ENCODE measurements at places on chromosomes 11 and 22. TPM values are rescaled to one million over a fixed set of nuclear protein-coding genes. Genes with fewer than 3 reads are reported as not detected.
A peak's percentile ranks its signal among the peaks of the same experiment; 100 is the strongest.

DNA sequence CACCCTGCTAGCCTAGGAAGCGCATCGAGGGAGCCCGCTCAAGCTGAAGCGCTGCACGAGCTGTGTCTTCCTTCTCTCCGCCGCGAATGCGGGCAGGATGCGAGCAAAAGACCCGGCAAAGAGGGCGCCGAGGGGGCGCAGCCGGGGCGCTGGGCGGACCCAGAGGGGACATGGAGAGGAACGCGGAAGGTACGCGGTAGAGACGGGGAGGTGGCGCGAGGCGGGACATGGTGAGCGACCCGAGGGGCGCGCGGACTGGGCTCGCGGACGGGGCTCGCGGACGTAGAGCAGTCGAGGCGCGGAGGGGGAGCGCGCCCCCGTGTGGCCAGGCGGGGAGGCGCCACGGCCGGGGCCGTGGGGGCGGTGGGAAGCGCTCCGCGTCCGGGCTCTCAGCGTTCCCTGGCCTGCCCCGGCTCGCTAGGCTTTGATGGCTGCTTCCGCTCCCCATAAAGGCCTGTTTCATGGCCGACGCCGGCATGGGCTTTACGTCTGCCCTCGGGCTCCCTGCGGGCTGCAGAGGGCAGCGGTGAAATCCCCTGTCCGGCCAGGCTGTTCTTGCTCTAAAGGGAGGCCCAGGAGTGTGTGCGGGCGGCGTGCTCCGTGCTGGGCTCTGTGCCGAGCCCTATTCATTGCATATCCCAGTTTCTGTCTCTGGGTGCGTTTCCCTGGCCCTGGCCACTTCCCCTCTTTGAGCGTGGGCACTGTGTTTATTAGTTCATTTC, 31.2 kb upstream of the TRIM29 start:
- DNase-seq = peak; percentile 80

GRCh38 chr22:50086526-50086925, 1.3 kb upstream of the MLC1 start:
- no peak for DNase-seq

The DYNC2H1 gene
- total RNA-seq = 5.7 TPM

DNA sequence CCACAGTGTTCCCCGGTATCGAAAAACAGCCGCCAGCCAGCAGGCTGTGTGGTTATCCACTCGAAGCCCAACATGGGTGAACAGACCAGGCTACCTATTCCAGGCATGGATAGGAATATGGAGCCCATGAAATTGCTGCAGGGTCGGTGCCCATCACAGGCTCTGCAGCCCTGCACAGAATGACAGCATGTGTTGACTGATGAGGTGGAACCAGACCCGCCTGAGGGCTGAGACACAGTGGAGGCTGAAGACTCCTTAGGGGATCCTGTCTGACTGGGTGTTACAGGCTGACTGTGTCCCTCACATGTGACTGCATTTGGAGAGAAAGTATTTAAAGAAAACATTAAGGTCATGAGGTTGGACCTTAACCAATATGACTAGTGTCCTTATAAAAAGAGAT, 6.2 kb upstream of the YPEL1 start:
- no peak for DNase-seq

The SULT4A1 gene
- not detected for total RNA-seq

- no peak for DNase-seq
Measured at GRCh38 chr22:42872821-42873220, 15.7 kb upstream of the ARFGAP3 start.

The ACRV1 gene
- not detected for total RNA-seq

GRCh38 chr22:35915477-35916013, 113.1 kb downstream of the RBFOX2 start:
- peak; percentile 29 for DNase-seq

GRCh38 chr11:19844806-19845205, 132.2 kb downstream of the NAV2 start:
- peak; percentile 37 for DNase-seq

GRCh38 chr11:105673089-105673488, 63.2 kb downstream of the GRIA4 start:
- DNase-seq = peak; percentile 77

DNA sequence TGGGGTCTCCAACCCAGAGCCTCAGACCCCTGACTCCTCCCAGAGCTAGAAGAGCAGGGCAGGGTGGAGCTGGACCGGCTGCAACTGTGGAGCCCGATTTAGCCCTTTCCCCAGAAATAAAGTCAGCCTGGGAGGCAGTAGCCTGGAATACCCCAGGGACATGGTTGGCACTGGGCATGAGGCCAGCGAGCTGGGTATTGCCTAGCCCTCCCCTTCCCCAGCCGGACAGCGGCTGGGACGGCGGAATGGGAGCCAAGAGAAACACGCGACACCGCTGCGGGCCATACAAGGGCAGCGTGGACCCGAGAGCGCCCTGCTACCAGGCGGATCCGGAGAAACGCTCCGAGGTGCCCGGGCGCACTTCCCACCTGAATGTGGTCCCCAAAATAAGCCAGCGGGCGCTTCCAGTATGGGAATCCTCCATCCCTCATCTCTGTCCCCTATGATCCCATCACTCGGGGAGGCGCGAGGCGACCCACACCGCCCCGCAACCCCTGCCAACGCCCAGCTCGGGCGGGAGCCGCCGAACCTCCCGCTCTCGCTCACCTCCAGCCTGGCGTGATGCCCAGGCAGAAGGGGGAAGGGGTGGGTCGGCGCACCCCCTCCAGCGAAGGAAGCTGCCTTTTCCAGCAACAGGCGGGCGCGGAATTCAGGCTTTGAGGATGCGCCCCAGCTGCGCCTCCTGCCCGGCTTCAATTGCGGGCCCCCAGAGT, 758 bp downstream of the MCAM start:
- peak; percentile 52 for DNase-seq

- no peak for DNase-seq
Measured at GRCh38 chr11:89736566-89736965, 26.5 kb downstream of the TRIM77 start.

The NUCB2 gene
- total RNA-seq = 77.1 TPM

The TBX10 gene
- total RNA-seq = not detected

The TBX1 gene
- total RNA-seq = 69.6 TPM

DNA sequence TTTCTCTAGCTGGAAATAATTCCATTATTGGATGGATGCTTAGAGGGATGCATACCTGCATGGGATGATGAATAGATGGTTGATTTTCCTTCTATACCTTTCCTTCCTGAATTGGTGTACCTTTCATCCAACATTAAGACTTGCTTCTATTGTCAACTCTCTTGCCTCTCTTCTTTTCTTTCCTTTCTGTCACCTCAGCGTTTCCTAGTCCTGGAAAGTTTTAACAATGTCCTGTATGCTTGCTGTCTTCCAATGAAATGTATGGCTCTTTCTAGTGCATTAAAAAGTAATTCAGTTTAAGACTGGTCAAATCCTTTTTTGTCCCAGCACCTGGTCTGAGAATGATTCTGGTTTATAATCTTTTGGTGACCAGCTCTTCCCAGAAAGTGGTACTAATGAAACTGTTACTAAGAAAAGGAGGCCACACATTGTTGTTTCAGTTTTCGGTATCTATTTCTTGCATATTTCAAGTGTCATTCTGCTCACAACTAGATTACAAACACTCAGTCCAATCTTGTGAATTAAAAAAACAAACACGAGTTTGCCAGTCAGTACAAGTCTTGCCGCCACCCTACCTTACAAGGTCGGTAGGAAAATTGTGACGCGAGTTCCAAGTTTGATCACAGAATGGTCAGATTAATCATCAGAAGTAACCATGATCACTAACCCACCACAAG, 8.0 kb downstream of the POU2AF1 start:
- DNase-seq = no peak

DNA sequence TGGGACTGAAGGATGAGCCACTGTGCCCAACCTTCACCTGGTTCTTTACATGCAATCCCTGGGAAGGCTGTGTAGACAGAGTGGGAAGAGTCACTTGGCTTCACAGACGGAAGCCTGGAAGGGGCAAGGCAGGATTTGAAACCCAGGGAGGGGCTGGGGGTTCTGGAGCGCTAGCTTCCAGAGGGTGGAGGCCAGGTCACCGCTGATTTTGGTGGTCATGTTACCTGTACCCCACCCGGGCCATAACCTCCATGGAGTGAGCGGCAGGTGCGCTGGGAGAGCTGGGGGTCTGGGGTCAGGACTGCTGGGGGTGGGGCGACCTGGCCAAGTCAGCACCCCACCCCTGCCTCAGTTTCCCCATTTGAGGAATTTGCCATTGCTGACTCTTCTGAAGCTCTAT, 38.3 kb downstream of the PDGFB start:
- no peak for DNase-seq

- DNase-seq = no peak
Measured at GRCh38 chr11:59259867-59260475, 47.2 kb upstream of the MPEG1 start.

- no peak for DNase-seq
Measured at GRCh38 chr11:28495333-28495732, 387.1 kb downstream of the METTL15 start.

DNA sequence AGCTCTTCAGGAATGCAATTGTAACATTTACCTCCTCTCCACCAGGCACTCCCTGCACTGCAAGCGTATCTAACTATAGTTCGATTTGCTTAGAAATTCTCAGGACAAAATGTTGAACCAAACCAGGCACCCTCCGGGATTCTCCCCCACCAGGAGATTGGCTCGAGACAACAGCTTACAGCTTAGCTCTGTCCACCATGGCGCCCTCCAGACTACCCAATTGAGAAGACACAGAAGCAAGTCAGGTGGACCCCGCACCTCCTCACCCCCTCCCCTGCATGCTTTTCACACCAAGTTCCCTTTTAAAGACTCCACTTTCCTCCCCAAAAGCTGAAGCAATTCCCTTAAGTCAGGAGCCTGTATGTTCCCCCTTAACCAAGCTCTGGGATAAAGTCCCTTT, 34.7 kb upstream of the RFPL3 start:
- no peak for DNase-seq

DNA sequence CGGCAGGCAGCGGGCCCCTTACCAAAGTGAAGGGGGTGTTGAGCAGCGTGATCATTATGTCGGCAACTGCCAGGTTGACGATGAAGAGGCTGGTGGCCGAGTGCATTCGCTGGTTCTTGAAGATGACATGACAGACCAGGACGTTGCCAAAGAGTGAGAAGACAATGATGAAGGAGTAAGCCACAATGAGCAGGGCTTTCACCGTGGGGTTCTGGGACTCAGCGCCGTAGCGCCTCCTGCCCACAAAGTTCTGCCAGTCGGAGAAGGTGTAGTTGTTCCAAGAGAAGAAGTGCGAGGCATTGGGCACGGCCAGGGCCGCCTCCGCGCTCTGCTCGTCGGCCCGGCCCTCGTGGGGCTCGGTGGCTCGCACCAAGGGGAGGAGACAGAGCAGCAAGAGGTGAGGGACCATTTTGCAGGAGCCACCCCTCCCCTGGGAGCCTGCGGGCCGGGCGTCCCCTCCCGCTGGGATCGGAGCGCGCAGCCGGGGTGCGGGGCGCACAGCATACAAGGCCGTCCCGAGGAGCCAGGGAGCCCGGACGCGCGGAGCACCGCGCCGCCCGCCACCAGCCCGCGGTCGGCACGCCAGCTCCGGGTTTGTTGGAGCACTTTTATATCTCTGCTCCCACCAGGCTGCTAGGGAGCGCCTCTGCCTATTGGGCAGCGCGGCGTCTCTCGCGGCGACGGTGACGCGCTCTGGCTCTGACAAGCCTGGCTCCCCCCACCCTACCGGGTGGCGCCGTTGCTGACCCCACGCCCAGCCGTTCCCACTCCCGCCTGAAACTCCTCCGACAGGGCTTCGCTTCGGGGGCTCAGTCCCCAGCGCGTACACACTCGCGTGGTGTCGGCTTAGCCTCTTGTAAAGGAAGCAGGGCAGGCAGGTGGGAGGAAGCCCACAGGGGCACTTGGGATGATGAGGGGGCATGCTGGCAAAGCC, at the start of gene GPR83:
Gene GPR83, minus strand, starts transcription at position 581 of the 934 bp plus-strand sequence. Its CDS starts 172 bp downstream, at position 409.
- peak; percentile 22 for DNase-seq

GRCh38 chr11:66815646-66816045, 27.6 kb upstream of the RCE1 start:
- peak; percentile 54 for DNase-seq

DNA sequence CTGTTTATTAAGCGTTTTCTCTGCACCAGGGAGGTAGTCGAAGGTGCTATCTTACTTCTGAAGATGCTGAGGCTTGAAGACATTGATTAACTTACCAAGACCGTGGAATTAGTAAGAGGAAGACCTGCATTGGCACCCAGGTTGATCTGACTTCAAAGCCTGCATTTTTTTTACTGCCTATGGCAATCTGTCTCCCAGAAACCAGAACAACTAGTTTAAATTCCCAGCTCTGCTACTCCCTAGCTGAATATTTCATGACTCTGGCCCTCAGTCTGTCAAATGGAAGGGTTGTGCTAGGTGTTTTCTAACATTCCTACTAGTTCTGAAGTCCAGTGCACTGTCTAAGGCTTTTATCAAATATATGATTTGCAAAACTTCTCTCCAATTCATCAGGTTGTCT, 52.0 kb upstream of the GRAMD1B start:
- no peak for DNase-seq

DNA sequence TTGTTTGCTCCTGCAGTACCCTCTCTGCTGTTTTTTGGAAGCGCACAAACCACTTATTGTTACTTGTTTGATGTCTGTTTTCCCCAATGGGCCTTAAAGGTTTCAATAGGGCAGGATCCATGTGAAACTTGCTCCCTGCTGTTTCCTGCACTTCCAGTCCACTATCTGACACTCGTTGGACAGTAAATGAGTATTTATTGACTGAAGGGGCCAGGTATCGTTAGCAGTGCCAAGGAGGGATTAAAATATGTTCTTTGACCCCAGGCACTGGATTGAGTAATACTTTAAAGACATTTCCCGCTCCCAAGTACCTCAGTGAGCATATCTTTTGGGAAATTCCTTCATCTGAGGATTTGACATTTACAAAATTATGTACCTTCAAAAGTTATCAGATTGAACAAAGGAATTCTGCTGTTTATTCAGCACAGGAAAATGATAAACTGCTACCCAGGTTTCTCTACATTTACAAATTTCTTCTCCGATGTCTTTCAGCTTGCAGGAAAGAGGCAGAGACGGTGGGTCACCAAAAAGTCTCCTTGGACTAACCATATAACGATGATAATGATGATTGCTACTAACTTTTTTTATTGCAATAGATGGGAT, 23.3 kb upstream of the OR9Q2 start:
- no peak for DNase-seq

The NPTXR gene
- 0.34 TPM for total RNA-seq

The EP300 gene
- total RNA-seq = 42.5 TPM

The FXYD6 gene
- 1.1 TPM for total RNA-seq

The CCDC88B gene
- 1.2 TPM for total RNA-seq

GRCh38 chr11:4019891-4020290, 74.7 kb upstream of the RRM1 start:
- no peak for DNase-seq

The GP1BB gene
- total RNA-seq = 5.3 TPM

DNA sequence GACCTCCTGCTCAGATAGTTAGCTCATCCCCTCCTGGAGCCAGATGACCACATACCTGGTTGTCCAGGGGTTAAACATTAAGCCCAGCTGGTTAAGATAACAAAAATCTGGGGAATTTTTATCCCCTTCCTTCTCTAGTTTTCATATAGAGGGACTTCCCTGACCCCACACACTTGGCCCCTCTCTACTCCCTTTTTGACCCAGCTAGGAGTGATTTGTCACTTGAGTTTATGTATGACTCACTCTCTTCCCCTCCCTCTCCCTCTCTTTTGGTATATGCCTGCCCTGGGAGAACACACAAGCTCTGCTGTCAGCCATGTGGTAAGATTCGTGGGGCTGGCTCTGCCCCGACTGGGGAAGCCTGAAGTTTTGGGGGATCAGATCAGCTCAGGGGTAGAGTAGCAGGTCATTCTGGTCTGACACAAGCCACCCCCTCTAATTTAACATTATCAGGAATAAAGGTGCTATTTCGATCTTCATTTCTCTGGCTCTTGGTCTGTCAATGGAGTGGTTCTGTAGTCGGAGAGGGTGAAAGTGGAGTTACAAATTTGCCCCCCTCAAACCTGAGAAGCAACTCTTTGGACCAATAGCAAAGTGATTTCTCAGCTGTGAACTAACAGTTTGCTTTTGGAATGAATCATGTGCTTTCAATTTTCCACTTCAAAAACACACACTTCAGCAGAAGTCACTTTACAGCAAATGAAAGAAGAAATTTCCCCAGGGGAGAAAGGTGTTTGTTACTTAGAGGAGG, 415.3 kb upstream of the CADM1 start:
- DNase-seq = no peak

Measured in dermis blood vessel endothelial cell (primary cell).